Stimulated activated naive B cell treated with anti-CD40 and anti-IgM and Interleukin-4, amounts not matched to agents 10 μg/mL and 1 μg/mL and 100 μg/mL, for 72 hours (primary cell): ENCODE measurements at places on chromosomes 16 and 17.

DNA sequence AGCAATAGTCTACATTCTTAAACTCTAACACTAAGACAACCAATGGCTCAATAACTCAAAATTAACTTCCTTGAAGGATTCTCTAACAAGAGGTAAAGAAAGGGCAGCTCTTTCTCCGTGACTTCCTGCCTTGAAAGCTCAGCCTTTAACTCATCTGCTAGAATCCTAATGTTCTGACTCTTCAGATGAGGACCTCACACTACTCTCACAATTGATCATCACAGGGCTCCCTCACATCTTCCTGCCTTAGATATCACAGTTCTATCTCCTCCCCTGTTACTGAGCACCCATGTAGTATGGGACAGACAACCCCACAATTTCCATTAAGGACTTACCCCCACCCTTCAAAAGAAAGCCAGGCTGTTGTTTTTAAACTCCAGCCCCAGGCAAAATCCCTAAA, 33.5 kb downstream of the SMURF2 start:
- H3K4me3 ChIP-seq, result no peak overlapping the region
- H3K4me1 ChIP-seq, result peaks cover 53% of the 10 kb centered on the region
- H3K36me3 ChIP-seq, result peaks cover 2% of the 10 kb centered on the region
- no peak overlapping the region for H3K27ac ChIP-seq
- no peaks in the 10 kb centered on the region for H3K27me3 ChIP-seq

DNA sequence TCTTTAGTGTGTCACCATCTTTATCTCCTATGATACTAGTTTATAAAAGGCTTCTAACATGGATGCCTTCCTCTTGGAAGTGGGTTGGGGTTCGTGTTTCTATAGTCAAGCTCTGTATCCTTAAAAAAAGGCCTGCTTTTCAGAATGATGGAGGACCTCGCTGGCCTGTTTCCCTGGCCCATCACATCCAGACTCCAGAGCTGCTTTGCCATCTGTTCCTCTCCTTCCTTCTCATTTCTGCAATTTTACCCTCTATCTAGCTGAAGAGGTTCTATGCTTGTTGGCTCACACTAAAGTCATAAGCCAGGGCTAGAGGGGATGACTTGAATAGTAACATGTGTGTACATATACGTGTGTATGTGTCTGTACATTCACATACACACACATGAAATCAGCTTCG, 450.8 kb upstream of the HSBP1 start:
- no peak for DNase-seq
- no peaks in the 10 kb centered on the region for H3K27me3 ChIP-seq
- H3K27ac ChIP-seq, result no peak overlapping the region
- H3K36me3 ChIP-seq, result no peaks in the 10 kb centered on the region
- no peaks in the 10 kb centered on the region for H3K4me1 ChIP-seq

DNA sequence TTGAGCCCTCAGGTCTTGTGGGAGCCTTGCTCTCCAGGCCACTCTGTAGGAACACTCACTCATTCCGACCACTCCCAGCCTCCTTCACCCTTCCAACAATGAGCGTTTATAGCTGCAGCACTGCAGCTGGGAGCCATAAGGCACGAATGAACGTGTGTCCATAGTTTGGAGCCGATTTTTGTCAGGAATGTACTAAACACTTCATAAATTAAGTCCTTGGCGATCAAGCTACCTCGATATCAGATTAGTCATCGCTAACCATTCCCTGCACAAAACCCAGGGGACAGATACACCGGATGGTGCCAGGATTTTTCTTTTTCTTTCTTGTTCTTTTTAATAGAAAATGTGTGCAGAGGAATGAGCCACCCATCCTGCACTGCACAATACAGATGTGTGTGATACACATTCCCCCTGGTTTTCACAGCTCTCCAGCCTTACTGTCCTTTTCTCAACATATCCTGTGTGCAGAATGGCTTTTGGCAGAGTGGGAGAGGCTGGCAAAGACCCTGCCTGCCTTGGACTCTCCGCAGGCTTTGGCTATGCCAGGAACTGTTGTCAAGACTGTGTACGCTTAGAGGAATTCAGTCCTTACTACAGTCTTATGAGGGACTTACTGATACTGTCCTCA, 68.4 kb upstream of the ELAC2 start:
- H3K36me3 ChIP-seq, result no peaks in the 10 kb centered on the region
- no peak overlapping the region for H3K4me3 ChIP-seq
- peaks cover 2% of the 10 kb centered on the region for H3K4me1 ChIP-seq
- peaks cover 15% of the 10 kb centered on the region for H3K27me3 ChIP-seq

DNA sequence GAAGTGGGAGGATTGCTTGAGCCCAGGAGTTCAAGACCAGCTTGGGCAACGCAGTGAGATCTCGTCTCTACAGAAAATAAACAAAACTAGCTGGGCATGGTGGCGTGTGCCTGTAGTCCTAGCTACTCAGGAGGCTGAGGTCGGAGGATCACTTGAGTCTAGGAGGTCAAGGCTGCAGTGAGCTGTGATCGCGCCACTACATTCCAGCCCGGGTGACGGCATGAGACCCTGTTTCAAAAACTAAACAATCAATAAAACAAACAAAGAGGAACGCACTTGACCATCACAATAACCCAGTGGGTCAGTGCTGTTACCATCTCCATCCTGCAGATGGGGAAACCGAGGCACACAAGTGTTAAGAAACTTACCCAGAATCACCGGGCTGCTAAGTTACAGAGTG, 13.7 kb downstream of the ZNF500 start:
- H3K4me1 ChIP-seq, result peaks cover 11% of the 10 kb centered on the region
- no peak overlapping the region for H3K4me3 ChIP-seq
- H3K36me3 ChIP-seq, result peaks cover 36% of the 10 kb centered on the region
- no peak overlapping the region for H3K27ac ChIP-seq

DNA sequence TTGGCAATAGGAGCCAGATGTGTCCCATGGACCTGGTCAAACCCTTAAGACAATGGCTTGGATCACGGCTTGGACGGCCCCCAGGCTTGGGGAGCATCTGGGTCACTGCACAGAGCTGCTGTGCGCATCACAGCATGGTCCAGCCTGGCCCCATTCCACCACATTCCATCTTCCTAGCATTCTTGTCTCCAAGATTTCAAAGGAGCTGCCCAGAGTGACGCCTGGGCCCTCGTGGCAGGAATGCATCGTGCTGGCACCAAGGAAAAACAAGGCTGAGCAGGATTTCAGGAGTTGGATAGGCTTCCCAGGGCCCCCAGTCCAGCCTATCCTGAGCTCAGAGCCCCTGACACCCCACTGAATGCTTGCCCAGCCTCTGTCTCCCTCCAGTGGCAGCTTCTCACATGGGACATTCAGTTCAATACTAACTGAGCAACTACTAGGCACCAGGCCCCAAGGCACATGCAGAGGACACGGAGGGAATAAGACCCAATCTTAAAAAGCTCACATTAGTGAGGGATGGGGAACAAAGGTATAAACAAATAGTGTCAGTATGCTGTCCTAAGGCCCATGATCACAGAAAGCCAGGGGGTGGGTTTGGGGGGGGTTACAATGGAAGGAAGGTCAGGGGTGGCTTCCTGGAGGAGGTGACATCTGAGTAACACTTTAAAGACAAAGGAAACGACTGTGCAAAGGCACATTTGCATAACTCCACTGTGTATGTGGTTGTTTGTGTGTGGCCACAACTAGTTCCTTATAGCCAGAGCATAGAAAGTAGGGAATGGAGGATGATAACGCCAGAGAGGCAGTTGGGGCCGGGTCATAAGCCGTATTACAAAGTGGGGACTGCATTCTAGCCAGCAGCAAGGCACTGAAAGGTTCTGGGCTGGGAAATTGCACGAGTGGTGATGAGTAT, 34.1 kb downstream of the TK2 start:
- H3K4me3 ChIP-seq, result no peak overlapping the region
- H3K27ac ChIP-seq, result peak overlapping the region; percentile 95
- DNase-seq, result no peak
- H3K27me3 ChIP-seq, result peaks cover 6% of the 10 kb centered on the region
- no peaks in the 10 kb centered on the region for H3K36me3 ChIP-seq
- H3K4me1 ChIP-seq, result peaks cover 65% of the 10 kb centered on the region

DNA sequence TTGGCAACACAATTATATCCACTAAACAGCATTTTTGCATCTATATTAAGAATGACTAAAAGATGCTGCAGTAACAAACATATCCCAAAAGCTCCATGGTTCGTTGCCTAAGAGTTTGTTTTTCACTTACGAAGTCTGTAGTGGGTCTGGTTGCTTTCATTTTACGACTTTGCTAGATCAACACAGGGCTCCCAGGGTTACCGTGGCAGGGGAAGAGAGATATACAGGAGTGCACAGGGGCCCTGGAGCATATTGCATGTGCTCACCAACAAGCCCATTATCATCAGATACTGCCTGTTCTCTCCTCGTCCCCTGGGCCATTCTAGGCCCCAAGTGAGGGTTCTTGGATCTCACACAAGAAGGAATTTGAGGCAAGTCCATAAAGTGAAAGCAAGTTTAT, 3.1 kb upstream of the MMP2 start:
- peaks cover 50% of the 10 kb centered on the region for H3K27me3 ChIP-seq
- peaks cover 3% of the 10 kb centered on the region for H3K4me1 ChIP-seq
- H3K36me3 ChIP-seq, result no peaks in the 10 kb centered on the region
- no peak overlapping the region for H3K4me3 ChIP-seq

DNA sequence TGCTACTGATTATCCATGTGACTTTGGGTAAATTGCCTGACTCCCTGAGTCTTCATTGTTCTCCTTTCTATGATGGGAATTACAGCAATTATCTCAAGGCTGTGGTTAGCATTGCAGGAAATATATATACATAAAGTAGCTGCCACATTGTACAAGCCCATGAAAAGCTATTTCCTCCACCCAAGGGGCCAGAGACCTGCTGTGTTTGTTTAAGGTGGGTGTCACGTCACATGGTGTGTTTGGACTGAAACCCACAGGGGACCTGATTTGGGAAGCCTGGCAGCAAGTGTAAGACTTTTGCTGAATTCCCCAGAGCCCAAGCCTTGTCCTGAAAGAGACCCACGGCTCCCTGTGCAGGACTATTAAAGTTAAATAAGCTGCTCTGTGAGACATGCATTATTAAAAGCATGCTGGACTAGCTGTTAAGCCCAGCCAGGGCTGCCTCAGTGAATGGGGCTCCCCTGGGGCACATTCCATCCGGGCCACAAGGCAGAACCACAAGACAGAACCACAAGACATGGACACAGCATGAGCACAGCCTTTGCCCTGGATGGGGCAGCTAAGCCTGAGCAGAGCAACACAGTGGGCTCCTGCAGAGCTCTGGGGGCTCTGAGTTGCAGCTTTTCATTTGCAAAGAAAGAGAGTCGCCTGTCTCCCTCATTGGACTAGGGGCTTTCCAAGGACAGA, 148.9 kb downstream of the SPACA3 start:
- H3K4me3 ChIP-seq, result no peak overlapping the region
- H3K27me3 ChIP-seq, result peaks cover 10% of the 10 kb centered on the region
- H3K4me1 ChIP-seq, result no peaks in the 10 kb centered on the region
- no peaks in the 10 kb centered on the region for H3K36me3 ChIP-seq
- H3K27ac ChIP-seq, result no peak overlapping the region

GRCh38 chr17:80262775-80263244, 2.2 kb downstream of the RNF213 start:
- no peak for DNase-seq
- H3K4me3 ChIP-seq, result no peak overlapping the region
- H3K27me3 ChIP-seq, result no peaks in the 10 kb centered on the region
- peak overlapping the region; percentile 97 for H3K27ac ChIP-seq

- H3K27me3 ChIP-seq, result peaks cover 83% of the 10 kb centered on the region
- no peaks in the 10 kb centered on the region for H3K36me3 ChIP-seq
- no peak overlapping the region for H3K4me3 ChIP-seq
These were observed 20.5 kb downstream of the SRCIN1 start for GRCh38 chr17:38585056-38585917.

- peaks cover 19% of the 10 kb centered on the region for H3K4me1 ChIP-seq
- peaks cover 62% of the 10 kb centered on the region for H3K36me3 ChIP-seq
- H3K27me3 ChIP-seq, result no peaks in the 10 kb centered on the region
- DNase-seq, result no peak
- peak overlapping the region; percentile 93 for H3K27ac ChIP-seq
These were observed 17.4 kb downstream of the ADAP2 start for GRCh38 chr17:30939051-30939689.

- H3K36me3 ChIP-seq, result no peaks in the 10 kb centered on the region
- H3K4me3 ChIP-seq, result no peak overlapping the region
- no peak for DNase-seq
- H3K4me1 ChIP-seq, result peaks cover 14% of the 10 kb centered on the region
- H3K27ac ChIP-seq, result no peak overlapping the region
These were observed 4.9 kb downstream of the IRX6 start for GRCh38 chr16:55328611-55329569.

GRCh38 chr17:29190039-29190438, 9.8 kb upstream of the MYO18A start:
- no peak overlapping the region for H3K4me3 ChIP-seq
- no peak overlapping the region for H3K27ac ChIP-seq
- H3K27me3 ChIP-seq, result peaks cover 16% of the 10 kb centered on the region
- no peaks in the 10 kb centered on the region for H3K36me3 ChIP-seq
- H3K4me1 ChIP-seq, result peaks cover 3% of the 10 kb centered on the region

DNA sequence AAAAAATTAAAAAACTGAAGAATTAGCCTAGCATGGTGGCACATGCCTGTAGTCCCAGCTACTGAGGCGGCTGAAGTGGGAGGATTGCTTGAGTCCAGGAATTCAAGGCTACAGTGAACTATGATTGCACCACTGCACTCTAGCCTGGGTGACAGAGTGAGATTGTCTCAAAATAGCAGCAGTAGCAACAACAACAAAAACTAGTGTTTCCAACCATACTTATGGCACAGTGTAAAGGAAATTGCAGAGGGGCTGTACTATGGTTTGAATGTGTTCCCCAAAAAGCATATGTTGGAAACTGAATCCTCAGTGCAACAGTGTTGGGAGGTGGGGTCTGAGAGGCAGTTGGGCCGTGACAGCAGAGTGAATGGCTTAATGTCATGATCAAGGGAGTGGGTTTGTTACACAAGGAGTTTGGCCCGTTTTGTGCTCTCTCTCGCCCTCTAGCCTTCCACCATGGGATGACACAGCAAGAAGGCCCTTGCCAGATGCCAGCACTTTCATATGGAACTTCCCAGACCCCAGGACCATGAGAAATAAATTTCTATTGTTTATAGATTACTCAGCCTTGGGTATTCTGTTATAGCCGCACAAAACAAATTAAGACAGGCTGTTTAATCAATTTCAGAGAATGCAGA, 70.0 kb downstream of the PGS1 start:
- peaks cover 5% of the 10 kb centered on the region for H3K27me3 ChIP-seq
- H3K27ac ChIP-seq, result no peak overlapping the region
- H3K4me3 ChIP-seq, result no peak overlapping the region
- DNase-seq, result no peak
- H3K36me3 ChIP-seq, result no peaks in the 10 kb centered on the region

- H3K4me1 ChIP-seq, result peaks cover 63% of the 10 kb centered on the region
- no peaks in the 10 kb centered on the region for H3K27me3 ChIP-seq
- DNase-seq, result peak; percentile 59
These were observed 7.5 kb downstream of the SLC16A3 start for GRCh38 chr17:82236142-82236971.

GRCh38 chr17:40659911-40660310, 5.1 kb downstream of the KRT222 start:
- no peak overlapping the region for H3K27ac ChIP-seq
- H3K27me3 ChIP-seq, result peaks cover 26% of the 10 kb centered on the region
- no peaks in the 10 kb centered on the region for H3K36me3 ChIP-seq
- H3K4me3 ChIP-seq, result no peak overlapping the region
- peaks cover under 1% of the 10 kb centered on the region for H3K4me1 ChIP-seq

DNA sequence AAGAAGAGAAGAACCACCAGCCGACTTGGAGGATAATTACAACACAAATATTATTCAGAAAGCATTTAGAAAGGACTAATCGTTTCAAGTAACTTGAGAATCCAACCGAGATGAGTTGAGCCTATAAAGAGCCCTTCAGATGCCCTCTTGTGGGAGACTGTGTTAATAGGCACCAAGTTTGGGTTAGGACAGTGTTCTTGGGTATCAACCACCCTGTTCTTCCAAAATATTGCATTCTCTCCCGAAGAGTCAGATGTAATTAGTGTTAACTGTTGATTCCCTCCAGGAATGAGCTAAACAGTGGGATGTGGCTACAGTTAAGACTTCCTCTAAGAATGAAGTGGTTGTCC, 87.8 kb upstream of the NOL11 start:
- no peaks in the 10 kb centered on the region for H3K4me1 ChIP-seq
- no peak overlapping the region for H3K27ac ChIP-seq
- no peak for DNase-seq
- no peak overlapping the region for H3K4me3 ChIP-seq
- peaks cover 23% of the 10 kb centered on the region for H3K36me3 ChIP-seq
